ENCODE measurements at places on chromosomes 6 and 20.

GRCh38 chr6:143950875-143951274, 57.2 kb downstream of the PLAGL1 start:
- DNase-seq, result no peak

GRCh38 chr6:45727819-45728449, 287.7 kb downstream of the CLIC5 start:
- no peak for DNase-seq

DNA sequence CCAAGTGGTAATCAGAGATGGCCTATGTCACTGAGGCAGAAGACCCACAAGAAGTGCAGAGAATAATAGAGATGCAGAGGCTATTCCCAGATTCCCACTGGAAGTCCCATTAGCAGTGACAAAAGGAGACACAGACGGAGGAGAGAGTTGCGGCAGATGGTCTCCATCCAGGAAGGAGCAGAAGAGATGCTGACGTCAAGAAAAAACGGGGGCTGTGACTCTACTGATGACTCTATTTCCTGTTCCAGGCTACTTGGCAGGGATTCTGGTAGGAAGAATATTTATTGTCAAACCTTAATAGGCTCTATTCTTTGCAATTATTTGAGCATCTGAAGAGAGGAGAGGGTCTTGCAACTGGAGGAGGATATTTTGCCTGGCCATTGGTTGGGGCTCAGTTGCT, 246.0 kb upstream of the ECI2 start:
- DNase-seq, result no peak

GRCh38 chr20:7866285-7866684, 74.0 kb downstream of the HAO1 start:
- no peak for DNase-seq

- no peak for DNase-seq
Measured at GRCh38 chr6:108712946-108713345, 135.3 kb upstream of the ARMC2 start.

All from naive thymus-derived CD8-positive, alpha-beta T cell (primary cell).